ENCODE measurements at places on chromosomes 3 and 15.

GRCh38 chr3:152910211-152910610 is 75.3 kb downstream of the P2RY1 start:
- no peak for DNase-seq

- DNase-seq, result no peak
Measured at GRCh38 chr3:4561661-4562060, 68.5 kb downstream of the ITPR1 start.

DNA sequence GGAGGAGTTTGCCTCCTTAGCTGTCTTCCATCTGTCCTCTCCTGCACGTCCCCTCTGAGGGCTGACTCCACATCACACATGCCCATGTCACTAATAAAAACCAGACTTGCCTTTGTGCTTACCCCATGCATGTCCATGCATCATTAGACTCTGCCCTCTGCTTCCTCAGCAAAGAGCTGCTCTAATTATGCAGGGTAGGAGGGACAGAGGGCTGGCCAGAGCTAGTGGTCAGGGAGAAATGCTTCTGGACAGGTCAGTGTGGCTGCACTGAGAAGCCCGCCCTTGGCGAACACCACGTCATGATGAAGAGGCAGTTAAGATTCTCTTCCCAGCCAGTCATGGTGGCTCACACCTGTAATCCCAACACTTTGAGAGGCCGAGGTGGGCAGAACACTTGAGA is 8.9 kb downstream of the CA12 start:
- DNase-seq, result no peak

DNA sequence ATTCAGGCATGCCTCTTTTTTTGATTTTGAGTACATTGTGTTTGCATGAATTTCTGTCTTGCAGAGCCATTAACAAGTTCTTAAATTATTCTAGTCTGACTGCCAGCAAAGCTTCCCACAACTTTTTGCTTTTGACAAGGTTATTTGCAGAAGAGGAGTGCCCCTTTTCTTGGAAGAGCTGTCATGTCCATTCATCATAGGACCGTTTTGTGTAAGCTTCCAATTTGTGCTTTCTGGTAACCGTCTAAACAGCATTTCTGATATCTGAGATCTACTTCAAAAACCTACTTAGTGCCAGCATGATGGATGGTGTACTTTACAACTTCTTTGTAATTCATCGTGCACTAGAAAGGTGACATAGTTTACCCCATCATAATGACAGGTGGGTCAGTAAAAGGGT is 379.7 kb downstream of the NAALADL2 start:
- no peak for DNase-seq

DNA sequence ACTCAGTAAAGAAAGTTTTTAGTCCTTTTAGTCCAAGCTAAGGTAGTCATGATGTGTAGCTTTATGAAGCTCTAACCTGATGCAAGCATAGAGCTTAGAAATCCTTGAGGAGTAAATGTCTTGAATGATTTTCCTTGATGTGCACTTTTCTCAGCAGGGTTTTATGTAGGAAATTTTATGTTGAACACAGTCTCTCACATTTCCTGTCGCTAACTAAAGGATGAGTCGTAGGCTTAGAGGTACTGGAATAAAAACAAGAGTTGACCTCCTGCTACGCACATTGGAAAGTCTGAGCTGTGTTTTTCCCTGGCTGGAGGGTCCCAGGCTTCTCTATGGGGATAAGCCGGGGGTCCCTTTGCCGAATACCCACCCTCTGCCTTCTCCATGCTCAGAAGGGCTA is 34.7 kb upstream of the ZPLD1 start:
- DNase-seq, result no peak

All from SW480 (cell line).